ENCODE measurements at places on chromosomes 6 and 20.

DNA sequence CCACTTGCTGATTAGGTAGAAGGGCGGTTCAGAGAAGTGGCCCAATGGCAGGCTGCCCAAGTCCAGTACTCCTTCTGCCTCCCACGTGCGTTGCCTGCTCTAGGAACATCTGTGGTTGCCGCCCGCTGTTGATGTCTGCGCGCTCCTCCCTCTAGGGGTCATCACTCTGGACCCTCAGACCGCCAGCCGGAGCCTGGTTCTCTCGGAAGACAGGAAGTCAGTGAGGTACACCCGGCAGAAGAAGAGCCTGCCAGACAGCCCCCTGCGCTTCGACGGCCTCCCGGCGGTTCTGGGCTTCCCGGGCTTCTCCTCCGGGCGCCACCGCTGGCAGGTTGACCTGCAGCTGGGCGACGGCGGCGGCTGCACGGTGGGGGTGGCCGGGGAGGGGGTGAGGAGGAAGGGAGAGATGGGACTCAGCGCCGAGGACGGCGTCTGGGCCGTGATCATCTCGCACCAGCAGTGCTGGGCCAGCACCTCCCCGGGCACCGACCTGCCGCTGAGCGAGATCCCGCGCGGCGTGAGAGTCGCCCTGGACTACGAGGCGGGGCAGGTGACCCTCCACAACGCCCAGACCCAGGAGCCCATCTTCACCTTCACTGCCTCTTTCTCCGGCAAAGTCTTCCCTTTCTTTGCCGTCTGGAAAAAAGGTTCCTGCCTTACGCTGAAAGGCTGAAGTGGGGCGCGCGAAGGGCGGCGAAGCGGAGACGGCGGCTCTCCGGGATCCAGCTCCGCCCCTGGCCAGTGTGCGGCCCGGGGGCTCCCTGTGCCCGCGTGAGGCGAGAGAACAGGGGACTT, 8.5 kb downstream of the TRIM15 start:
- no peak for DNase-seq

DNA sequence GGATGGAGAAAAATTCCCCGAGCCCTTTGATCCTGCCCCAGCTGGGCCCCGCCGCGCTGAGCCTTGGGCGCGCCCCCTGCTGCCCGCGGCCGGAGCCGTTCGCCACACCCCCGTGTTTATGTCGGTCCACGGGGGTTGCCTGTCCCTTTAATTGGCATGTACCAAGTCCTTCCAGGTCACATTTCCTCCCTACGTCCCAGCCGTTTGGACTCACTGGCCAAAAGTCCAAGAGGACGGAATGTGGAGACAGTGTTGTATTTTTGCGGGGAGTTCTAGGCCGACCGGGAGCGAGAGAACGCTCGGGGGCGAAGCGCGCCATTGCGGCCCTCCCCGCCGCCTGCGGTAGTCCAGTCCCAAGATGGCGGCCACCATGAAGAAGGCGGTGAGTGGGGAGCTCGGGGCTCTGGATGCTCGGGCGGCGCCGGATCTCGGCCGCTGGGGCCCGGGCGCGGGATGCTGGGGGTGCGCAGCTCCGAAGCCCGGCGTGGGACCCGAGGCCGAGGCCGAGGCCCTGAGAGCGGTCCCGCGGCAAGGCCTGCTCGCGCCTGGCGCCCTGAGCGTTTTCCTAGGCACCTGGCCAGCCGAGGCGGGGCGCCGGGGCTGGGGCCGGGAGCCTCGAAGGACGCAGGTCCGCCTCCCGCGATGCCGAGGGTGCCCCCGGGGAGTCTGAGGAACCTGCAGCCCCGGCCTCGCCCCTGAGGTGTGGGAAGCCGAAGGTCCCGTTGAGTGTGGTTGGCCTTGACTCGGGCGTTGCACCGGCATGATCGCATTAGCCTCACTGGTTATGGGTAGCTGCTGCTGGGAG, at the start of gene PFDN4:
PFDN4 (plus strand) TSS at position 345 of the 805 bp plus-strand sequence; CDS start at position 359, 14 bp downstream.
- peak; percentile 82 for DNase-seq

DNA sequence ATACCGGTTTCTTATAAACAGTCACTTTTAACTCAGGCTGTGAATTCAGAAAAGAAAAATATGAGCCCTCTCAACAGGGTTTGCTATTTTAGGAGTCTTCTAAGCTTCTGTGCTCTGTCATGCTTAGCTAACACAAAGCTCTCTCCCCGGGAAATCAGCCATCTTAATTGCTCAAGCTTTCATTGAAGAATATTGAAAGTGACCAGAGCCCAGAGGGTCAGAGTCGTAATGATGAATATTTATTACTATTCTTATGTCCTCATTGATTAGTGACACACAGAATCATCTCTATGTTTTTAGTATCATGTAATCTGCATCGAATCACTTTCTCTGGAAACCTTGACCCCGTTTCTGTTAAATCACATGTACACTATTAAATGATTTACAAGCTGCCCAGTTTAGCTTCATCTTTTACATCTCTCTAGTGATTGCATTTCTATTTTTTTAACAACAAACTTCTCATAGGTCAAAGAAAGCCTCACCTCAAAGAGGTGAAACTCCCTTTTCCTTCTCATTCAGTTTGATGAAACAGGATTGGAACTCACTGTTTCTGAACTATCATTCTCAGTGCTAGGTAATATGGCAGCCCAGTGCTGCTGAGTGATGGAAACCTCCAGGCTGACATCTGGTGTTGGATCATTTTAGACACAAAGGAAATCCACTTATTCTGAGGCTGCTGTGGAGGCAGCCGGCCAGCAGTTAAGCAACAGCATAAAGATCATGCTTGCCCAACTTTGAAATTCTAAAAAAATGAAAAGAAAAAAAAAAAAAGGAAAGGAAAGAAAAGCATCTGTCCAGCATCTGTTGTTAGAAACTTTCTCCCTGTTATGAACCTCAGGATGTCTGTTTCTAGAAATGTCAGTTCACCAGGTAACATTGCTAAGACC, 96.3 kb downstream of the RFPL4B start:
- no peak for DNase-seq

- no peak for DNase-seq
Measured at GRCh38 chr6:33716379-33716778, 4.9 kb upstream of the UQCC2 start.

DNA sequence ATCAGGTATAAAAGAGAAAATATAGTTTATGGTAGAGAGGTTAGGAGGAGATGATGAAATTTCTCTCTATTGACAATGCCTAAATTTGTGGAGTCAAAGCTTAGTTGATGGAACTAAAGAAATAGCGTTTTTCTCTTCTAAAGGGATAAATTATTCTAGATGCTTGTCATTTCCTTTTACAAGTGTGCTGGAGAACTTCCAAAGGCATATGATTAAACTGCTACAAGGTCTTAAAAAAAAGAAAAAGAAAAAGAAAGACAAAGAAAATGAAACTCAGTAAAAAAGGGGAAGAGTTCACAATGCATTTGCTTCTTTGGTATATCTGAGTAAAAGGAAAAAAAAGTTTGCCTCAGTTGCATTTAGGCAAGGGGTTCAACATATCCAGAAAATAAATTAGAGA, 499.8 kb upstream of the PTCHD4 start:
- no peak for DNase-seq

DNA sequence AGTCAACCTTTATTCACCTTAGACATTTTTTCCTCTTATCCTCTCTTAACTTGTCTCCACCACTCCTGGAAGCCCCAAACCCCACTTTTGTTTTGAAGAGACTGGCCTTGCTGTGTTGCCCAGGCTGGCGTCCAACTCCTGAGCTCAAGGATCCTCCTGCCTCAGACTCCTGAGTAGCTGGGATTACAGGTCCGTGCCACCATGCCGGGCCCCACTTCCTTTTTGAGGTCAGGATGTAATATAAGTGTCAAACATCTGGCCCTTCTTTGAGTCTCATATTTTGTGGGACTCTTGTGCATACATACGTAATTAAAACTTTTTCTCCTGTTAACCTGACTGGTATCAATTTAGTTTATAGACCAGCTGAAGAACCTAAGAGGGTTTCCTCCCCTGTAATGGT, 1.4 kb upstream of the CDK19 start:
- no peak for DNase-seq

- DNase-seq = no peak
Measured at GRCh38 chr6:126444659-126445273, 104.9 kb downstream of the CENPW start.

- peak; percentile 43 for DNase-seq
Measured at GRCh38 chr6:166587631-166588413, 1.3 kb upstream of the RAMACL start.

- no peak for DNase-seq
Measured at GRCh38 chr20:59253779-59254319, 46.6 kb upstream of the EDN3 start.

DNA sequence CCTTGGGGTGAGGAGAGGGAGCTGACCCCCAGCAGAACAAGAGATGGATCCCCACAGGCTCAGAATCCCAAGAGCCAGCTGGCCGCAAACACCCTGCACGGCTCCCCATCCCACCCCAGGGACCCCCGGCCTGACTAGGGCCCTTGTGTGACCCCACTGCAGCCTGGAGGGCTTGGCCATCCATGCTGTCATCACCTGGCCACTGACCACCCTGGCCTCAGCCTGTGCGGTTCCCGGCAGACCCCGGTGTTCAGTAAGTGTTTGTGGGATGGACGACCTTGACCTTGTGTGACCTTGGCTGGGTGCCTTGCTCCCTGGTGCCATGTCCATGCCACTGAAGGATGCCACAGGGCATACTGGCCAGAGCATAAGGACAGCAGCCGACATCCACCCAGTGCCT, 328.3 kb downstream of the TAF4 start:
- DNase-seq = no peak

GRCh38 chr6:127945434-127946097, 44.7 kb upstream of the THEMIS start:
- DNase-seq = no peak

GRCh38 chr6:105001906-105002305, 45.0 kb downstream of the LIN28B start:
- no peak for DNase-seq

GRCh38 chr6:157689875-157690274, 133.2 kb upstream of the SNX9 start:
- no peak for DNase-seq

- DNase-seq = peak; percentile 66
Measured at GRCh38 chr6:11218538-11219399, 13.7 kb downstream of the NEDD9 start.

Measured in inflammatory macrophage treated with lipopolysaccharide for 4 hours (primary cell).